Stimulated activated CD4-positive, alpha-beta T cell treated with anti-CD3 and anti-CD28 coated beads, Interleukin-12 subunit alpha, Interleukin-12 subunit beta, amount 100 ng/mL, for 24 hours (primary cell): ENCODE measurements at places on chromosomes 2 and 18.

DNA sequence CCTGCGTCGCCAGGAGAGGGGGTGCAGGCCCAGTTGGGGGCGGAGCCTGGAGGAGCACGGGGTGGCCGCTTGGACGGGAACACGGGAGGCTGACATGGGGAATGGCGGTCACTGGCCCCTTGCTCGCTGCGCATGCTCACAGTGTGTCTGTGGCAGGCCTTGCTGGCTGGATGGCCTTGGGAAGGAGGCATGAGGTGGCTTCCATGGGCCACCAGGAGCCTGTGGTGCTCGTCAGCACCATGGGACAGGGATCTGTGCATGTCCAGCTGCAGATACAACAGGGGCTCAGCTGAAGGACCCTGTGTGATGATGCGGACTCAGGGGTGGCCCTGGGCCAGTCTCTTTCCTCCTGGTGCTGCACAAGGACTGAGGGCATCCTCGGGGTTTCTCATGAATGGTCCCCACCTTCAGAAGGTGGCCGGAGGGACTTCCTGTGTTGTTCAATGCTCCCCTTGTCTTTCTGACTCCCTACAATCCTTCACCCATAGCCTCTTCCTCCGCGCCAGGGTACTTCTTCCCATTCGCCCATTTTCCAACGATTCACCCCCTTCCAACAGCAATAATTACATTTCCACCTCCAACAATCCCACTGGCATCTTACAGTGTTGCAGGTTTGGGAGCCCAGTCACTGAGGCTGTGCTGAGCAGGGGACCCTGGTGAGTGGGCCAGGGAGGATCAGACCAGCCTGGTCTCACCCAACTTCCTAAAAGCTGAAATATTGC lies 3.4 kb upstream of the SP140L start:
- DNase-seq, result no peak

DNA sequence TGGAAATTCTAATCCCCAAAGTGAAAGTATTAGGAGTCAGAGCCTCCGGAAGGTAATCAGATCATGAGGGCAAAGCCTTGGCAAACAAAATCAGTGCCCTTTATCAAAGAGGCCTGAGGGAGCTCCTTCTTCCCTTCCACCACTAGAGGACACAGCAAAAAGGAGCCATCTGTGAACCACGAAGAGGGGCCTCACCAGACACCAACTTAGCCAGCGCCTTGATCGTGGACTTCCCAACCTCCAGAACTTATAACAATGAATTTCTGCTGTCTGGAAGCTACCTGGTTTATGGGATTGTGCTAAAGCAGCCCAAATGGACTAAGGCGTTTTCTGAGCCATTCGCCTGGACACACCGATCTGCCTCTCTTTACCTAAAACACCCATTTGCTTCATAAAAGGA lies 133.1 kb downstream of the EIPR1 start:
- DNase-seq, result no peak

DNA sequence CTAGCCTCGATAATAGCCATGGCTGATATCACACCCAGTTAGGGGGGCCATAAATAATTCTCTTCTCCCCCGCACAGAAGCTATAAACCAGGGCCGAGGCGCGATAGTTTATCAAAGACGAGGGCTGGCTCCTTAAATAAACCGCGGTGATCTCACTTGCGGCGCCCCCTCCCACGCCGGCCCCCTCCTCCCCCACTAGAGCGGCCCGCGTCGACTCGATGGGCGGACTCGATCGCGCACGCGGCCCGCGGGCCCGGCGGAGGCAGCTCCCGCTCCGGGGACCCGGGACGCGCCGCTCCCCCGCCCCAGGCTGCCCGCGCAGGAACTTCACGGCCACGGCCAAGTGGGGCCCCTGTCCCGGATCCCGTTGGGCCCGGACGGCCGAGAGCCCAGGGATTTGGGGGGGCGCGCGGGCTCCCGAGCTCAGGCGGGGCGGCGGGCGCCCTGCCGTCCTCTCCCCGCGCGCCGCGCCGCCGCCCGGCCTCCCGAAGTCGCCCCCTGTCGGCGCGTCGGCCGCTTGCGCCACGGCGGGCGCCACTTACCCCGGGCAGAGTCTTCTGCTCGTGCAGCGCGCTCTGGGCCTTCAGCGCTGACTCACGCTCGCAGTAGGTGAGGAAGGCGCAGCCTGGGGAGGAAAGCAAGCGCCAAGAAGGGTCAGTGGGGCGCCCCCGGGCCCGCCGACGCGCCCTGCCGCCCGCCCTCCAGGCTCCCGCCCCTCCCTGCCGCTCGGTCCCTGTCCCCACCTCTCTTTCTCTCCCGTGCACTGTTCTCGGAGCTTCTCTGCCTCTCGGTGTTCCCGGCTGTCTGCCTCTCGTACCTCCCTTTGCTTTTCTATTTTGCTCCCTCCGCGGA lies 80.4 kb downstream of the CELF4 start:
- DNase-seq, result peak; percentile 4

DNA sequence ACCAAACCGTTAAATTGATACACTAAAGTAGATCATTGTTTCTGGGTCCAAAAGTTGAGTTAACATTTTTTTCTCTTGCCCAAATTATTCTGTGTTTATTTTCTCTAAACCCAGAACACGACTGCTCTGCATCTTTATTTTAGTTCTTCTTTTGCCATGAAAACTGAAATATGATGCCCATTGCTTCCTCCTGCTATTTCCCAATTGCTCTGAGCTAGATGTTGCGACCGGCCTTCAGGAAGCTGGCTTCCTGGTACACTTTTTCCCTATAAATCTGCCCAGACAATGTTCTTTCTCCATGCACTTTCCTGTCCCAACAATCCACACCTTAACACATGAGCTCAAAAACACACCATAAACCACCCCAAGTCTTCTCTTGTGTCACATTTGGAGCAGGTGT lies 501.4 kb downstream of the FBXO15 start:
- no peak for DNase-seq

DNA sequence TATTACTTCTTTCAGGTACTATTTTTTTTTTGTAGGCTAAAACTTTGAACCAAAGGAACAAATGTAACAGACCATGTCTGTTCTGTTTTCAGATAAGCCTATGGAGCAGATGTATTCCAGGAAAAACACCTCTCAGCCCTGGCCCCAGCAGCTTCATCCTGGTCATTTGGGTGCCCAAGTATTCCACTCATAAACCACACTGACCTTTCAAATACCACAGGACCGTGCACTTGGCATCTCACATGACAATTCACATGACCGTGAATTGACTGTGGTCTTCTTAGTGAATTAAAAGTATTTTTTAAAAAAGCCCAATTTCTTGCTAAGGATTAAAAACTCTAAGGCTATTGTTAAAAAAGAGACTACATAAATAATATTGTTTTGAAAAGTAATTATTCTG lies 50.2 kb downstream of the SMIM21 start:
- no peak for DNase-seq

- DNase-seq, result no peak
Measured at GRCh38 chr2:230873661-230874401, 9.1 kb downstream of the ITM2C start.

GRCh38 chr2:129189617-129190319 lies 789.7 kb upstream of the RAB6C start:
- no peak for DNase-seq

DNA sequence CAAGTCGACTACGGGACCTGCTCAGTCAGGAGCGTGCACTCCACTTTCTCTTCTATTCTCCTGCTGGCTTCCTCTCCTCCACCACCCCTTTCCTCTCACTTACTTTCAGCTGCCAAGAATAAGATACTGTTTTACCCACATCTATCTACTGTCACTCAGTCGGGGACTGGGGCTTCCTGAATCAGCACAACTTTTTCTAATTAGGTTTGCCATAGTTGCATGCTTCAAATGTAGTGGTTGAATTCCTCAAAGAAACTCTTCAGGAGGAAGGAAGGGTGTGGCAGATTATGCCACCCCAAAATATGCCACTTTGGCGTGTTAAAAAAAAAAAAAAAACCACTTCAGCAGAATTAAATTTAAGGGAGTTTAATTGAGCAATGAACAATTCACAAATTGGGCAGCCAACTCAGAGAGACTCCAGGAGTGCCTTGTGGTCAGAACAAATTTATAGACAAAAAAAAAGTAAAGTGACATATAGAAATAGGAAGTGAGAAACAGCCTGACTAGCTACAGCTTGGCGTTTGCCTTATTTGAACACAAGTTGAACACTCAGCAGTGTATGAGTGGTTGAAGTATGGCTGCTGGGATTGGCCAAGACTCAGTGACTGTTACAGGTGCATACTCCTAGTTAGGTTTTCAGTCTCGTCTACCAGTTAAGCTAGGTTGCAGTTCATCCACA lies 32.5 kb upstream of the RMDN2 start:
- no peak for DNase-seq

DNA sequence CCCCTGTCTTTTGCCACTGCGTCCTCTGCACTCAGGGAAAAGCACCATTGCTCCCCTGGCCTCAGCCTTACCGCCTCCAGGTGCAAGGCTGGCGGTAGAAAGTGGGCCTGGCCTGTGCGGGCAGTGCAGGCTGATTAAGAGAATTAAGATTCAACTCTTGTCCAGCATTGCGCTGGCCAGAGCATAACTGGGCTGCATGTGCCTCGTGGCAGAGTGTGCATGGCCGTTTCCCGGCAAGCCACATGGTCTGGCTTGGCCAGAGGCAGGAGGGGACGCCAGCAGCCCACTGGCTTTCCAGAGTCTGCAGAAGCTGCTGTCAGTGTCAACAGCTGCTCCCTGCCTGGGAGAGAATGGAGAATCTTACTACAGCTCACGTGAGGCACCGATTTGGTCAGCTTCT lies 12.3 kb downstream of the NTSR2 start:
- DNase-seq, result no peak

- DNase-seq, result no peak
Measured at GRCh38 chr18:66325251-66325650, 278.6 kb downstream of the CDH19 start.

- DNase-seq, result no peak
Measured at GRCh38 chr2:28717339-28717758, 34.3 kb upstream of the PPP1CB start.

DNA sequence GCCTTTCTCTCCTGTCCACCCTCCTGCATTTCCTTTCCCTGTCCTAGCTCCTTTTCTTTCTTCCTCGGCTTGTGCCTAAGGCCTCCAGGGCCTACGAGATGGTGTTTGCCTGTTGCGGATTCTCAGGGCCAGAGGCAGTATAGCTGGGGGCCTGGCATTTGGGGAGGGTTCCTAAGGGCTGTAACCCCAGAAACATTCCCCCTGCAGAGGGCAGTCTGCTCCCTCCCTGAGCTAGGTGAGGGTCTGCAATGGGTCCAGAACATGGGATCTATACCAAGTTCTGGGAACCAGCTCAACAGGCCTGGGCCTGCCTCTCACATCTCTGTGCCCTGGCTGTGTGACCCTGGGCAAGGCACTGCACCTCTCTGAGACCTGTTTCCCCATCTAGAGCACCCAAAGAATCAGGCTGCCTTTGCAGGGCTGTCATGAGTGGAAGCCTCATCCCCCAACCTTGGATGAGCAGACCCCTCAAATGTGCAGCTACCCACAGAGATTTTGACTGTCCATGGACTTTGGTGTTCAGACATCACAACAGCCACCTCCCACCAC lies 97.5 kb downstream of the GLI2 start:
- no peak for DNase-seq

DNA sequence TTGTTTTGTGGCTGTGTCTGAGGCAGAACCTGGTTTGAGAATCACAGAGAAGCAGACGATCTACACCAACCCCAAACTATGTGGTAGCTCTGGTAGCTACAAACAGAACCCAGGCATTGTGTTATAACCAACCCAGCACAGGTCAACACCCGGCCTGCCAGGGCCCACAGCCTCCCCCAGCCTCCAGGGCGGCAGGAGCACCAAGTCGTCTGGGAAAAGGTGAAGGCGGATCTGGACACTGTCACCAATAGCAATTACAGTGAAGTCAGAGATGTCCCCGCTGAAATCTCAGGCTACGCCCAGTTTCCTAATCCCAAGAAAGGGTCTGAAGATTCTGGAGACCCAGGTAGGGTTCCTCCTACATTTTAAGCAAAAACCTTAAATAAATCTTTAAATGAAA lies 3.6 kb downstream of the HJURP start:
- DNase-seq, result no peak

DNA sequence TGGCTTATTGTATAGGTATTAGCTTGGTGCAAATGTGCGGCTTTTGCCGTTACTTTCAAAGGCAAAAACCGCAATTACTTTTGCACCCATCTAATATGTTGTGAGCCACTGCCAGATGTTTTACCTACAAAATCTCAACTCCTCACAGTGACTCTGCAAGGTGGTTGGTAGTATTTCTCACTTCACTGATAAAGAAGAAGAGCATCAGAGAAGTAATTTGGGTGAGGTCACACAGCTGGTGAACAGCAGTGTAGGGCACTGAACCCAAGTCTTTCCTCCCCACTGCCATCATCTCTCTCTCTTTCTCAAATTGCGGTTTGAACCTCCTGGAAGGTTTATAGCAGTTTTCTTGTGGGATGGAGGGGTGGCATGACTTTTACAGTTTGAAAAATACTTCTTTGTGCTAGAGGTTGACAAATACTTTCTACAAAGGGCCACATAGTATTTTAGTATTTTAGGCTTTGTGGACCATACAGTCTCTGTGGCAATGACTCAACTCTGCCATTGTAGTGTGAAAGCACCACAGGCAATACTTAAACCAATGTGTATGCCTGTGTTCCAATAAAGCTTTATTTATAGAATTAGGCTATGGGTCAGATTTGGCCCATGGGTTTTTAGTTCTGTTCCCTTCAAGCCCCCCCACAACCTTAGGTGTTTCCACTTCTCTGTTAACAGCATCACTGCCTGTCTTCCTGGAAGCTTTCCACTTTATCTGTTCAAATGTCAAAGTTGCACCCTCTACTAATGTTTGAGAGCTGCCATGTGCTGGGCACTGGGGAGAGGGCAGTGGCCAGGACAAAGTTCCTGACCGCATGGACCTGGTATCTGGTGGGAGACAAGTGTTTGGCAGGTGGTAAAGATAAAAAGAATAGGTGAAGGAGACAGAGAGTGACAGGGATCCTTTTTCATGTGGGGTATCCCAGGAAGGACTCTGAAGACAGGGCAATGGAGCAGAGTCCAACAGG lies 30.1 kb downstream of the FHOD3 start:
- DNase-seq, result no peak

- DNase-seq, result no peak
Measured at GRCh38 chr2:99127981-99128380, 13.5 kb upstream of the C2orf15 start.

DNA sequence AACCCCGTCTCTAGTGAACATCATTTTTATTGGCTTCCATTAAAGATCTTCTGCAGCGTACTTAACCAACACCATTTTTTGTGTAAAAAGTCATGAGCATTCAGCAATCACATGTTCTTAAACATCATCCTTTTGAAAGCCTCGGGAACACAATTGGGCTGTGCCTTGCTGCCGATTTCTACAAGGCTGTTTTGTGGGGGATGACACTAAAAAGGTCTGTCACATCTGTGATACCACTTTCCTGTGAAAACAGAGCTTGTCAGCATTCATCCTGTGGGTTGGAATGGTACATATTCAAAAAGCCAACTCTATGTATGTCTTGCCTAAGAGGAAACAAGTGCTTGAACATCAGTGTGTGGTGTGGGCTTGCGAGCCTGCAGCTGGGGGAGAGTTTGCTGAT lies 49.1 kb upstream of the MAPRE3 start:
- DNase-seq, result no peak

- no peak for DNase-seq
Measured at GRCh38 chr2:38620282-38620977, 17.7 kb upstream of the HNRNPLL start.

GRCh38 chr2:222915092-222915957 lies 54.5 kb downstream of the ACSL3 start:
- no peak for DNase-seq
